Mesendoderm (in vitro differentiated cells): ENCODE measurements at places on chromosomes 16 and 17.
A peak's percentile ranks its signal among the peaks of the same experiment; 100 is the strongest.

GRCh38 chr17:10156077-10156435, 42.4 kb downstream of the GAS7 start:
- no peak for DNase-seq
- no peaks in the 10 kb centered on the region for H3K27me3 ChIP-seq
- H3K4me3 ChIP-seq, result no peak overlapping the region
- H3K36me3 ChIP-seq, result no peaks in the 10 kb centered on the region
- H3K27ac ChIP-seq, result no peak overlapping the region
- H3K4me1 ChIP-seq, result peaks cover 8% of the 10 kb centered on the region

GRCh38 chr17:39737206-39737759, 455 bp upstream of the GRB7 start:
- H3K27ac ChIP-seq, result no peak overlapping the region
- no peaks in the 10 kb centered on the region for H3K4me1 ChIP-seq
- no peak overlapping the region for H3K4me3 ChIP-seq
- no peaks in the 10 kb centered on the region for H3K36me3 ChIP-seq
- H3K27me3 ChIP-seq, result no peaks in the 10 kb centered on the region
- DNase-seq, result no peak

GRCh38 chr16:58339452-58339981, 44.7 kb upstream of the PRSS54 start:
- no peak overlapping the region for H3K4me3 ChIP-seq
- H3K4me1 ChIP-seq, result no peaks in the 10 kb centered on the region
- H3K36me3 ChIP-seq, result no peaks in the 10 kb centered on the region
- no peaks in the 10 kb centered on the region for H3K27me3 ChIP-seq

DNA sequence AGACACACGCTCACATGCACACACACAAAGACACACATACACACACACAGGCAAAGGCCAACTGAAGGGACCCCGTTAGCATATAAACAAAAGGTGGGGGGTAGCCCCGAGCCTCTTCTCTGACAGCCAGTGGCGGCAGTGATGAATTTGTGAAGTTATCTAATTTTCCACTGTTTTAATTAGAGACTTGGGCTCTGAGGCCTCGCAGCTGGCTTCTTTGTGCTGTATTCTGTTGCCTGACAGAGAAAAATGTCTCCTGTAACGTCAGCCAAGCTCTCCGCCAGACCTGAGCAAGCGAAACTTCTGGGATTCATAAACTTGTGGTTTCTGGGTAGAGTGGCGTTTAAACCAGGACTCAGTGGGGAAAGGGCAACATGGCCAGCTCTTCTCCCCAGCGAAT, 113.9 kb upstream of the FOXF1 start:
- no peak overlapping the region for H3K4me3 ChIP-seq
- H3K27me3 ChIP-seq, result no peaks in the 10 kb centered on the region
- no peaks in the 10 kb centered on the region for H3K36me3 ChIP-seq
- peaks cover 4% of the 10 kb centered on the region for H3K4me1 ChIP-seq
- no peak for DNase-seq

DNA sequence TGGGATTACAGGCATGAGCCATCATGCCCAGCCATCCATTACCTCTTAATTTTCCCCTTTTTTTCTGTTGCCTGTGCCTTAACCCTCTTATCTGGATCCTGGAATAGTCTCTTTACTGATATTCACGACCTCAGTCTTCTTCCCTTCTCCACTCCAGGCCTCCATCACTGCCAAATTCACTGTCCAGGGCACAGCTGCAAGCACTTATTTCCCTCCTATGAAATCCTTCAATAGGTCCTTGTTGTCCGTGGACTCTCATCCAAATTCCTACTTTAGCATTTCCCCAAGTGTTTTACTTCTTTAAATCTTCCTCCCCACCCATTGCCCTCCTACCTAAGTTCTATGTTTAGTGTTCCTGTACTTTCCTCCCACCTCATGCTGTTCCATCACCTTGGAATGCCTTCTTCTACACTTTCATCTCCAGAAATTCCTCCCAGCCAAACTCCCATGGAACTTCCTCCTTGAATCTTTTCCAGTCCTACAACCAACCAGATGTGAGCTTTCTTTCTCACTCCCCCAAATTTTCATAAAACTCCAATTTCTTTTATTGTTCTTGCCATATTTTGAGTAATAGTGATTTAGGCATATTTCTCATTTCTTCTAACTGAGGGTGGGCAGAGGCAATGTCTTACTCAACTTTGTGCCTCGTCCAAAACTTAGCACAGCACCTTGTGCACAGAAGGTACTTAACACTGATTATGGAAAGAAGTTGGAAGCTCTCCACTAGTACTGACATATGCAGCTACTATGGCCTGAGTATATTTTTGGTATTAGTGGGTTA, 35.3 kb downstream of the FAM20A start:
- no peak for DNase-seq
- peaks cover 1% of the 10 kb centered on the region for H3K36me3 ChIP-seq
- no peaks in the 10 kb centered on the region for H3K27me3 ChIP-seq
- H3K27ac ChIP-seq, result no peak overlapping the region
- H3K4me1 ChIP-seq, result no peaks in the 10 kb centered on the region

DNA sequence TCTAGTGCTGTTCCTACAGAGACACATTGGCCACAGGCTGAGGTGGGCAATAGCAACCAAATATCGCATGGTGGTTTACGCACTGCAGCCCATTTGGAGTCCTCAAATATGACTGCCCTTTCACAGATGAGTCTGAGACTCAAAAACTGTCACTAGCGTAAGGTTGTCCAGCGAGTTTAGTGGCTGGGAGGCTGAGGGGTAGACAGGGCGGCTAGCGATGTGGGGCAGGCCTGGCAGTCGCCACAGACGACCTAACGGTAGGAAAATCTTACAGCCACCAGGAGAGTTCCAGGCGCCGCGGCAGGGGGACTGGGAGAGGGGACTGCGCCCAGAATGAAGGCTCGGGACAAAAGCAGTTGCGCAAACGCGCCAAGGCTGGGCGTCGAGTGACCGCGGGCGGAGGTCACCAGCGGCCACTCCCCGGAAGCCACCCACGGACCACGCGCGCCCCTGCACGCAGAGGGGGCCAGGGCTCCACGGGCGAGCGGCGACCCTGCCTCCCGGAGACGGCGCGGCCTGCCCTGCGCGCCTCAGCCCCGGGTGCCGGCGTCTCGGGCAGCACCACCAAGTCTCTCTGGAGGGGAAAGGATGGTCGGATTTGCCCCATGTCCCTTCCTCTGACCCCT, 699 bp upstream of the MAP1LC3B start:
- peak overlapping the region; percentile 48 for H3K4me3 ChIP-seq
- H3K36me3 ChIP-seq, result no peaks in the 10 kb centered on the region
- peaks cover 1% of the 10 kb centered on the region for H3K4me1 ChIP-seq
- H3K27ac ChIP-seq, result peak overlapping the region; percentile 70
- peak; percentile 75 for DNase-seq
- H3K27me3 ChIP-seq, result no peaks in the 10 kb centered on the region

DNA sequence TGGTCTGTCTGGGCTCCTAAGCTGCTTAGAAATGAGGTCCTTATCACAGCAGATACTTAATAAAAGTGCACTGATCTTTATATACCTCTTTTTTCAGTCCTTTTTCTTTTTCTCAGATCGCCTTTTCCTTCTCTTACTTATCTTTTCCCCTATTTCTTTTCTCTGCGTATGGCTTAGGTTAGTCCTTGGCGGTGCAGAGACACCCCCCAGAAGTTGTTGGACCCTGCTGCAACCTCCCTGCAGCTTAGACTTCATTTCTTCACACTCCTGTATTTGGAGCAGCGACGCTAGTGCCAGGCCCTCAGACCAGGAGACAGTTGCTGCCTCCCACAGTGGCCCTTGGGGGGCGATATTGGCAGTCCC, 67.6 kb downstream of the CENPV start:
- peaks cover 4% of the 10 kb centered on the region for H3K4me1 ChIP-seq
- no peaks in the 10 kb centered on the region for H3K36me3 ChIP-seq
- H3K27ac ChIP-seq, result no peak overlapping the region
- no peak overlapping the region for H3K4me3 ChIP-seq

DNA sequence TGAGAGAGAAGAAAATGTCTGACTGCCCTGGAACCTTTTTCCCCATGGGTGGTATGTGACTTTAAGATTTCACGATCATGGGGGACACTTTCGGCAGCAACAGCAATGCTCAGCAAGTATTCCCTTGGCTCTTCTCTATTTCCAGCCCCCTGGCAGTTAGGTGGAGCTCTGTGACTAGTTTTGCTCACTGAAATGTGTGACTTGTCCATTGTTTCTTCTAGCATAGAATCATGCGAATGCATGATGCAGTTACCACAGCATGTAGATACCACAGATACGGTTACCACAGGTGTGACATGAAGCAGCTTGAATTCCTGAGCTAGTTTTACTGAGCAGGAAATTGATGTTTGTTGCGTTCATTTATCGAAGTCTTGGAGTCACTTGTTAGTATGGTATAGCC, 1034.5 kb upstream of the EEF2KMT start:
- no peak overlapping the region for H3K4me3 ChIP-seq
- no peak overlapping the region for H3K27ac ChIP-seq
- no peaks in the 10 kb centered on the region for H3K4me1 ChIP-seq
- no peaks in the 10 kb centered on the region for H3K36me3 ChIP-seq
- DNase-seq, result peak; percentile 39

- no peaks in the 10 kb centered on the region for H3K36me3 ChIP-seq
- H3K27ac ChIP-seq, result no peak overlapping the region
These were observed 6.8 kb upstream of the ZNF594 start for GRCh38 chr17:5198472-5198871.

DNA sequence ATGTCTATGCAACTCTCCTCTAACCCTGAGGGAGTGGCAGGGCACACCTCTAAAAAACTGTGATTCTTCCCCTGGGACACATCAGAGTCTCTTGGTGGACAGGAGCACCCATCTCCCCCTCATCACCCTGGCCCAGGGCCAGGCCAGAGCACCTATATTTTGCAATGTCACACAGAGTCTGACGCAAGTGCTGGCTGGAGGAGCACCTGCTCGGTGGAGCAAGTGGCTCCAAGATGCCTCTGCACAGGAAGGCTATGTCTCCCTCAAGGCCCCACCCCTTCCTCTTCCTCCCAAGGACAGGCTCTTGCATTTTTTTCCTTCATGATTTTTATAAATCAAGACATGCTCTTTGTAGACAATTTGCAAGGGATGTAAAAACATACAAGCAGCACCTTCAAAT, 13.3 kb downstream of the SNN start:
- H3K36me3 ChIP-seq, result peaks cover 14% of the 10 kb centered on the region
- no peaks in the 10 kb centered on the region for H3K27me3 ChIP-seq
- no peaks in the 10 kb centered on the region for H3K4me1 ChIP-seq
- DNase-seq, result no peak
- H3K4me3 ChIP-seq, result no peak overlapping the region

GRCh38 chr16:83953796-83954576, 946 bp downstream of the OSGIN1 start:
- no peaks in the 10 kb centered on the region for H3K27me3 ChIP-seq
- no peaks in the 10 kb centered on the region for H3K36me3 ChIP-seq
- peaks cover 2% of the 10 kb centered on the region for H3K4me1 ChIP-seq
- DNase-seq, result peak; percentile 77

- H3K27me3 ChIP-seq, result no peaks in the 10 kb centered on the region
- H3K4me1 ChIP-seq, result no peaks in the 10 kb centered on the region
- no peak for DNase-seq
- H3K27ac ChIP-seq, result no peak overlapping the region
- no peaks in the 10 kb centered on the region for H3K36me3 ChIP-seq
- no peak overlapping the region for H3K4me3 ChIP-seq
These were observed 18.0 kb downstream of the CTRB2 start for GRCh38 chr16:75188832-75189477.

DNA sequence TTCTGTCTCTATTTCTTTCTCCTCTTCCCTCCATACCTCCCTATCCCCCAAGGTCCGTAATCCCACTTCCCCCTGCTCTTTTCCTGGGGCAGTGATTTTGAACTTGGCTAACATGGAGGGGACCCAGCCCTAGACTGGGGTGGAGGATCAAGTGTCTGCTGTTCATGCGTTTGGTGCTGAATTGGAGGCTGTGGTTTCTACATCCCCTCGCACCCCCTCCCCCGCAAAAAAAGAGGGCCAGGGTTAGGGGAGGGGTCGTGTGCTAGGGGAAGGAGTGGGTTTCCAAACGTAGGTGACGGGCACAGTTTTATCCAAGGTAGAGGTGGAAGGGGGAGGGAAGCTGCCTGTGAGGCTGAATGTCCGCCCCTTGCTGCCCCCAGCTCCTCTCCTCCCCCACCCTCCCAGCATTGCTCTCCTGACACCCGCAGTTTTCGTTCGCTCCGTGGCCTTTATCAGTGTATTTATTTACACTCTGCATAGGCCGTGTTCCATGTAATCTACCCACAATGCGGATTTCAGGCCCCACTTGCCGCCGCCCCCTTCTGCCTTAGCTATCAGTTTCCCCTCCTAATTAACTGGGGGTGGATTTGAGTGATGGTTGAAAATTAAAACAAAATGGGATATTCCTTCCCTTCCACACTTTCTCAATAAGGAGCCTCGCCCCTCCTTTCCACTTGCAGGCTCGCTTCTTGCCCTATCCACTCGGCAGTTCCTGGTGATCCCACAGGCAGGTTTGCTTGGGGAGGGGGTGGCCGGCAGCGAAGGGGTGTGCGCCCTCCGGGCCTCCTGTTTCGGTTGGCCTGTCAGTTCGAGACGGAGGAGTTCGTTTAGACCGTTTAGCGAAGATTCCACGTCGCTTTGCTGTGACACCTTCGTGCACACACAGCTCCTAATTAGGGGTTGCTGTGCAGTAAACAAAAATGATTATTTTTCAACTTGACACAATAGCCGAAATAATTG, 2.0 kb downstream of the GNAO1 start:
- peaks cover 27% of the 10 kb centered on the region for H3K27me3 ChIP-seq
- H3K27ac ChIP-seq, result no peak overlapping the region
- peak; percentile 51 for DNase-seq
- H3K4me3 ChIP-seq, result no peak overlapping the region

GRCh38 chr17:51353296-51353695, 93.0 kb downstream of the UTP18 start:
- H3K27me3 ChIP-seq, result no peaks in the 10 kb centered on the region
- no peaks in the 10 kb centered on the region for H3K4me1 ChIP-seq
- no peak for DNase-seq
- no peak overlapping the region for H3K27ac ChIP-seq
- no peaks in the 10 kb centered on the region for H3K36me3 ChIP-seq

DNA sequence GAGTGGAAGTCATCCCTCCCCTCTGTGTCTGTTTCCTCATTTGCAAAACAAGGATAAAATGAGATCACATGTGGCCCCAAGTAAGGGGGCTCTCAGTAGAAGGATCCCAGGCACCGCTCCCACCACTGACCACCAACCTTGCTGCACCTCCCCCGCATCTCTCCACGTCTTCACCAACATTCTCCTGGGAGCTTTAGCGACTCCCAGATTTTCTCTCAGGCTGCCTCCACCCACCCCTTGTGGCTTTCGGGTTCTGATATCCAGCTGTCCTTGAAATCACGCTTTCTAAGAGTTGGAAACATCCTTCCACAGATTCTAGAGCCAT, 16.4 kb upstream of the NTN1 start:
- no peaks in the 10 kb centered on the region for H3K36me3 ChIP-seq
- H3K4me1 ChIP-seq, result peaks cover 2% of the 10 kb centered on the region
- H3K27ac ChIP-seq, result no peak overlapping the region
- peaks cover 40% of the 10 kb centered on the region for H3K27me3 ChIP-seq
- no peak overlapping the region for H3K4me3 ChIP-seq
- no peak for DNase-seq

DNA sequence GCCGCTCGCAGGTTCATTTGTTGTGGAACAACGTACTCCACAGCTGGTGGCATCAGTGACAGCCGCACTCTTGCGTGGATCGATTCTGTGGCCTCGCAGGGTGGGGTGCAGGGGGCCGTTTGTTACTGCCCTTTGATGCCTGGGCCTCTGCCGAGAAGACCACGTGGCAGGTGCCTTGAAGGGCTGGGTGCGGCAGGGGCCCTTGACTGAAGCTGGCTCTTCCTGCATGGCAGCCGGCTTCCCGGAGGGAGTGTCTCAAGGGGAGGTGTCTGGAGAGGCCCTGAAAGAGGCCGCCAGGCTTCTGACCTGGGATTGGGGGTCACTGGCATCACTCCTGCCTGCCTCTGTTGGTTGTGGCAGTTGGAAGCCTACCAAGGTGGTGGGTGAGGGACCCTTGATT, 43.8 kb downstream of the TBCD start:
- no peak overlapping the region for H3K27ac ChIP-seq
- no peaks in the 10 kb centered on the region for H3K27me3 ChIP-seq
- no peaks in the 10 kb centered on the region for H3K36me3 ChIP-seq
- no peaks in the 10 kb centered on the region for H3K4me1 ChIP-seq
- DNase-seq, result no peak
